ENCODE measurements at places on chromosomes 4 and X. TPM values are rescaled to one million over a fixed set of nuclear protein-coding genes. Genes with fewer than 3 reads are reported as not detected.

The APELA gene
- total RNA-seq, result not detected

The CCKAR gene
- not detected for total RNA-seq

The MANBA gene
- total RNA-seq, result 6.8 TPM

The GPR78 gene
- total RNA-seq, result not detected

The TLR1 gene
- total RNA-seq, result 5.0 TPM

The AVPR2 gene
- 0.99 TPM for total RNA-seq

The USP26 gene
- not detected for total RNA-seq

The FABP2 gene
- total RNA-seq, result not detected

The USP17L20 gene
- total RNA-seq, result not detected

The APBB2 gene
- 24.4 TPM for total RNA-seq

- no peak for DNase-seq
Measured at GRCh38 chr4:25991340-25991739, 77.3 kb downstream of the SMIM20 start.

DNA sequence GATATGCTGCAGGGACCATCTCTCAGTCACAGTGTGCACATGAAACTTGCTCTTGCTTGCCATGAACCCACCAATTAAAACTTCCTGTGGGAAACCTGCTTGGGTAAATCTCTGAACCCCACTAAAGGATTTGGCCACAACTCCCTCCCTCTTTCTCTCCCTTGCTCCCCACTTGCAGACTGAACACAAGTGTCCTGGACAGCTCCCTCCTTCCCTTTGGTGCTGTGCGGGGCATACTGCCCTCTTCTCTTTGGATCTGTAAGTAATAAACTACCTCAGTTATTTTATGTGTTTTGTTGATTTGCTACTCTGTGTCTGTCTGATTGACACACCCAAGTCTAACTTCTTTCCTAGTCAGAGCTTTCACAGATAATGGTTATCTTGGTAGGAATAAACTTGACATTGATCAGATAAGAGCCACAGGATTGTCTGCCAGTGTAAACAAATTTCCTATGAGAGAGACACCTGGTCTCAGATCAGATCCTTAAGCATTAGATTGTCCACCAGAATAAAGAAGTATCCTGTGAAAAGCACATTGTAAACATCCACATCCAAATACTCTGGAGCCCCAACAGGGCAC, 41.8 kb downstream of the SULT1E1 start:
- no peak for DNase-seq

GRCh38 chr4:83558680-83559079, 22.8 kb downstream of the GPAT3 start:
- no peak for DNase-seq

GRCh38 chrX:147962476-147962875, 18.7 kb upstream of the FMR1NB start:
- DNase-seq, result no peak

DNA sequence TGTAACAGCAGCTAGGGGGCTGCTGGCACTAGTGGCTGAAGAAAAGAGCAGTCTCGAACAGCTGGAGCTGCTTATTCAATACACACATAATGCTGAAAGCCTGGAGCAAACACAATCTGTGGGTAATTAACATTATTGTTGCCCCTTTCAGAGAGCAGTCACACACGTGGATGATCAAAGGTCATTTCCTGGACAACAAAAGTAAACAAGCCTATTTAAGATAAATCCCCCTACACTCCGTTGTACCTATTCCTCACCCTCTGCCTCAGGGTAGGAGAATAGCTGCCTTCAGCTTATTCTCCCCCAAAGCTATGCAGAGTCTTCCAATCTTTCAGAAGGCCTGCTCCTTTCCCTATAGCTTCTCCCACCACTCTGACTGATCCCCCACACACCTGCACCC, 803.9 kb downstream of the C4orf33 start:
- no peak for DNase-seq

- no peak for DNase-seq
Measured at GRCh38 chrX:132636080-132636479, 147.2 kb upstream of the MBNL3 start.

GRCh38 chr4:3612281-3612680, 80.1 kb upstream of the LRPAP1 start:
- DNase-seq, result no peak

- no peak for DNase-seq
Measured at GRCh38 chrX:86910027-86910426, 607.6 kb upstream of the KLHL4 start.

DNA sequence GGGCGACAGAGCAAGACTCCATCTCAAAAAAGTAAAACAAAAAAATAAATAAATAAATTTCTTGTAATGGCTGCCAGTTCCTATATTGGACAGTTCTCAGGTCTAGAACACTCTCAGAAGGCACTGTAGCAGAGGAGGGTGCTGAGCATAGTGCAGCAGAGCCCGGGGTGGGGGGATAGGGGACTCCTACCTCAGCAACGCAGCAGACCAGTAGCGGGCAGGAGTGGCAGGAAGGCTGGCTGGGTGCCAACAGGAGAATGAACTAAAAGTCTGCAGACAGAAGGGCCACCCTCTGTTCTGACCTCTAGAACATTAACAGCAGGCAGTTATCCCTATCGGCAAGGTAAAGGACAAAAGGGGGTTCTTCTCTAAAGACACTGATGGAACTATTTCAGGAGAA, 20.2 kb downstream of the PDK3 start:
- DNase-seq, result no peak

GRCh38 chr4:181437895-181438294, 805.3 kb upstream of the TENM3 start:
- DNase-seq, result no peak

- no peak for DNase-seq
Measured at GRCh38 chr4:142345924-142346323, 500.2 kb downstream of the INPP4B start.

DNA sequence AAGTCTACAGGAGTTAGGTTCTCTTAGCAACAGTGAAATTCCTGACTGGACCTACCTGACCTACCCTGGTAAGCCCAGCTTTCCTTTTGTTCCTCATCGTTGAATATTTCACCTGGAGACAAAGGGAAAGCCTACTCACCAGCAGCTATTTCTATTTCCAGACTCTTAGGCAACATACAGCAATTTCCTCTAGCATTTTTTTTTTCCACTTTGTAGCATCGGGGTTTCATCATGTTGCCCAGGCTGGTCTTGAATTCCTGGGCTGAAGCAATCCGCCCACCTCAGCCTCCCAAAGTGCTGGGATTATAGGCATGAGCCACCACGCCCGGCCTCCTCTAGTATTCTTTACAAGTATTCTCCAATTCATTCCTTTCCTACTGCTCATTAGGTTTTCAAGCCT, 6.8 kb upstream of the S100G start:
- no peak for DNase-seq

- no peak for DNase-seq
Measured at GRCh38 chr4:144565527-144566195, 80.3 kb upstream of the HHIP start.

DNA sequence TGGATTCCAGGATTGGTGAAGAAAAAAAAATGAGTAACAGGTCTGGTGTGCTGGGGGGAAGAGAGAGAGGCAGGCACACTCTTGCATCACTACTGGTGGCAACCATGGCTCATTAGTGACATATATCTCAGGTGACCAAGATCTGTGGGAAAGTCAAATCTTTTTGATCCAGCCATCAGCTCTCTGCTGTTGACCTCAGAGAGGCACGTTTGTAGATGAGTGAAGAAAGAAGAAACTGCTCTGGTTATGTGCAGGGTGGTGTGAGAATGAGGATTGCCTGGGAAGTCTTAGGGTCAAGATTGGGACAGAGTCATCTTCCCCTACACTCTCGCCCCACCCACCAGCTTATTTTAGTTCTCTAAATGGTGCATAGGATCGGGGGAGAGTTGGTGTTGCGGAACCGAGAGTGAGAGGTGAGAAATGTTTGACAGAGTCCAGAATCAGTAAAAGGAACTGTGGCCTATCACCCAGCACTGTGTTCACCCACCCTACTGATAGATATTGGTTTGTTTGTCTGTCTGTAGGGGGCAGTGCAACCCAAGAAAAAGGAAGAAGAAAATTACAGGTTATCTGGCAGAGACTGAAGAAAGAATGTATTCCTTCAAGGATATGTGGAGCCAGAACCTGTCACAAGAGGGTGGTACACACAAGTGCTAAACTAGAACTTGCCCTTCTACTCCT, 21.9 kb downstream of the ARMCX6 start:
- DNase-seq, result peak; percentile 73

- no peak for DNase-seq
Measured at GRCh38 chr4:33411182-33411581, 2691.0 kb downstream of the PCDH7 start.

DNA sequence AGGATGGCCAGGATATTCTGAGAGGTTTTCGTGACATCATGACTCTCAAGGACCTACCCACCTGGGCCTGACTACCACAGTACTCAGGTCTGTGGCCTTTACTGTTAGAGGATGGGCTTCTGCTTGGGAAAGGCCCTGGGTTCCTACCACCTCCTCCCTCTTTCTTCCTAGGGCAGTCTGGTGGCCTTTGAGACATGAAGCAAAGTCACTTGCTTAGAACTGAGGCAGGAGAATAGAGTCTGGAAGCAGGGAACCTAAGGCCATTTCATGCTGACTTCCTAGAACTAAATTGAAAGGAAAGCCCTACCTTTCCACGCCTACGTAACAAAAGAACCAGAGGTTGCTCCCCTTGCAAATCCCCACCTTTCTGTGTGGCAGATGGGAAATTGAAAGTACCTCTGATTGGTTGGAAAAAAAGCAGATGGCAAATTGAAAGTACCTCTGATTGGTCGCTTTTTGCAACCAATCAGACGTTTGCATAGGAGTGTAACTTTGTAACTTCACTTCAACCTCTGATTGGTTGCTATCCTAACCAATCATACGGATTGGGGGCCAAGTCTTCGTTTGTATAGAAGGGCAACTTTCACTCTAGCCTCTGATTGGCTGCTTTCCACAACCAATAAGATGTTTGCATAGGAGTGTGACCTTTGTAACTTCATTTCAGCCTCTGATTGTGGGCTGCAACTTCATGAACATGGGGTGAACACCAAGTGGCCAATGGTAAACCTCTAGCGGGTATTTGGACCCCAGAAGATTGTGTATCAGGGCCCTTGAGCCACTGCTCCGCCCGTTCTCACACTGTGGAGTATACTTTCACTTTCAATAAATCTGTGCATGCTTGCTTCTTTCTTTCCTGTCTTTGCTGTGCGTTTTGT, 9.9 kb upstream of the AKAP14 start:
- DNase-seq, result peak; percentile 21

DNA sequence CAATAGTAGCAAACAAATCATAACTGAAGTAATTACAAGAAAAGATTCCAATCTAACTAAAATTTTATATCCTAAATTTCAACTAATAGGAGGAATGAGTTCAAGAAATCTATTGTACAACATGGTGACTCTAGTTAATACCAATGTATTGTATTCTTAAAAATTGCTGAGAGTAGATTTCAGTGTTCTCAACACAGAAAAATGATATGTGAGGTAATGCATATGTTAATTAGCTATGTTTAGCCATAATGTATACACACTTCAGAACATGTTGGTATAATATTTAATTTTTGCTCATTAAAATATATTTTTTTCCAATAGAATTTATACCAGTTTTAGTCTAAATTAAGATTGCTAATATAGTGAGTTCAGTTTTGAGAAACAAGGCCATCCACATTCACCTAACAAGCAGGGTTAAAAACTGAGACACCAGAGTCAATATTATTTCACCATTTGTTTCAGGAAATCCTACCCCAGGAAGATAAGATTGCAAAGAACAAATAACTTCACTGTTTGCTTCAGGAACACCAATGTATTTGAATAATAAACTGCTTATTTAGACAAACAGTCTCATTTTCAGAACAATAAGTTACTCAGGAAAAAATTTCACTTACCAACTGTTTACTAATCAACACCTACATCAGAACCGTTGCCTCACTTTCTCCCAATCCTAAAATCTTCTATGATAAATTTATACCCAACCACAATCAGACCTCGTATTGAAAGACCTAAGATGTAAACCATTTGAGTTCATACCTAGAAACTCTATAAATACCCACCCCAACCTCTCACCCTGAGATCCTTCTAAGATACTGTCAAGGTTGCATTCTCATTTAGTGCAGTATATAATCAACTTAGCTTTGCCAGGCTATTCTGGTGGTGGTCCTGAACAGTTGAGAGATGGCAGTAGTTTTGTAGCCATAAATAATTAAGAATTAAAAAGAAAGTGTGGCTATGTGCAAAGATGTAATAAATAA, 132.8 kb downstream of the MAB21L2 start:
- DNase-seq, result no peak

- no peak for DNase-seq
Measured at GRCh38 chr4:92455951-92456350, 152.2 kb downstream of the GRID2 start.

- DNase-seq, result peak; percentile 60
Measured at GRCh38 chr4:77006753-77007353, 57.3 kb downstream of the SEPTIN11 start.

- DNase-seq, result no peak
Measured at GRCh38 chrX:106035064-106035463, 3.5 kb downstream of the SERPINA7 start.

DNA sequence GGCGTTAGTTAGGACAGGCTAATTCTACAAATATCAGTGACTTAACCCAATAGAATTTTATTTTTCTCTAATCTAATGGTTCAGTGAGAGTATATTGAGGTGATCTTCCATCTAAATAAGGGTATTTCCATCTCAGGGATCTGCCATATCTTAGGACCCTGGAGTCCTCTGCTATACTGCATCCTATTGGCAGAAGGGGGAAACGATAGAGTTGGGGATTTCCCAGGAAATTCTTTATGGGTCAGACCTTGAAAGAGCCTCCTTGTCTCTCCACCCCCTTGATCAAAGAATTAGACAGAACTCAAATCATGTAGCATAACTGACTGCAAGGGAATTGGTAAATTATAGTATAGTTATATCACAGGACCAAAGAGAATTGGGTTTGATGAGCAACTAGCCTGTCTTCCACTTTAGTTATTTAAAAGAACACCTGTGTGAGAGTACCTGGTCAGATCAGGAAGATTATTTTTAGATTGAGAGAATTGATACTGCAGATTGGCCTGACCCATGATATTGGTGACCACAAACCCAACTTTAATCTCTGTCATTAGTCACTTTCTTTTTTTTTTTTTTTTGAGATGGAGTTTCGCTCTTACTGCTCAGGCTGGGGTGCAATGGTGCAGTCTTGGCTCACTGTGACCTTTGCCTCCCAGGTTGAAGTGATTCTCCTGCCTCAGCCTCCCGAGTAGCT, 25.6 kb downstream of the SMARCA5 start:
- DNase-seq, result no peak

GRCh38 chrX:68761086-68761485, 67.7 kb upstream of the EFNB1 start:
- no peak for DNase-seq

DNA sequence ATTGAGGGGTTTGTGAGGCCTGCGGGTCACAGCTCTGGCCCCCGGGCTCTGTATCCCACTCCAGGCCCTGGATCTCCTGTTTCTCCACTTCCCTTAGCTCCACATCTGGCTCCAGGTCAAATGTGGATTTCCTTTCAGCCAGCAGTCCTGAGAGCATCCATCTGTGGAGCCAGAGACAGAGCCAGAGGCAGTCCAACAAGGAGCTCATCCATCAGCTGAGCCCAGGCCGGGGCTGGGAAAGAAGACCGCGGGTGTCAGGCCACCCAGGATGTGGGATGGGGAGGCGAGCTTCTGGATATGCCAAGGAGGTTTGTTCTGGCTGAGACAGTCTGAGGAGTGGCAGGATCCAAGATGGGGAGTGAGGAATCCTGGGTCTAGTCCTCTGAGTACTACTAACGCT, 91.7 kb downstream of the EFNB1 start:
- DNase-seq, result no peak

Data from lung microvascular endothelial cell (primary cell).